Large intestine (tissue), 12 donors: ENCODE measurements at places on chromosomes 13 and 19. TPM values are rescaled to one million over a fixed set of nuclear protein-coding genes. Genes with fewer than 3 reads are reported as not detected.

SIGLEC11 gene
- polyA plus RNA-seq: 23.8 TPM

PCDH9 gene
- polyA plus RNA-seq: 1.8 TPM

HSPB6 gene
- polyA plus RNA-seq: 50.2 TPM

PNKP gene
- 61.2 TPM for polyA plus RNA-seq

CPT1C gene
- 7.4 TPM for polyA plus RNA-seq

FGF22 gene
- polyA plus RNA-seq: 0.24 TPM

APOC4 gene
- polyA plus RNA-seq: not detected

PCDH17 gene
- polyA plus RNA-seq: 8.4 TPM

- no peak for DNase-seq
Observed at GRCh38 chr19:39676004-39676403, 20.3 kb downstream of the LGALS16 start.

DNA sequence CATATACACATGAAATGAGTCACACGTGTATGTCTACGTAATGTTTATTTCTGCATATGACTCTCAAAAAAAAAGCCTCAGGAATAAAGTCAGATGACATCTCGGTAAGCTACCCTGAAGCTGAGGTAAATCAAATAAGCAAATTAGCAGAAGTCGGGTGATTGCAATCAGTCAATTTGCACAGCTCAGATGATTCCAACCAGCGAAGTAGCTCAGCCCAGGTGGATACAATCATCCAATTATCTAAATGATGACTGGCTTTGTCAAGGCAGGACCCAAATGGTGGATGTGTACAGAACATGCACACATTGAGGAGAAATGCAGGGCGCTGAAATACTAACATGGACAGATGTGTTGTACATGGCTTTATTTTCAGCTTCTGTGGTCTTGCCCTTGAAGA, 148.5 kb downstream of the ZNF486 start:
- DNase-seq: no peak

DNA sequence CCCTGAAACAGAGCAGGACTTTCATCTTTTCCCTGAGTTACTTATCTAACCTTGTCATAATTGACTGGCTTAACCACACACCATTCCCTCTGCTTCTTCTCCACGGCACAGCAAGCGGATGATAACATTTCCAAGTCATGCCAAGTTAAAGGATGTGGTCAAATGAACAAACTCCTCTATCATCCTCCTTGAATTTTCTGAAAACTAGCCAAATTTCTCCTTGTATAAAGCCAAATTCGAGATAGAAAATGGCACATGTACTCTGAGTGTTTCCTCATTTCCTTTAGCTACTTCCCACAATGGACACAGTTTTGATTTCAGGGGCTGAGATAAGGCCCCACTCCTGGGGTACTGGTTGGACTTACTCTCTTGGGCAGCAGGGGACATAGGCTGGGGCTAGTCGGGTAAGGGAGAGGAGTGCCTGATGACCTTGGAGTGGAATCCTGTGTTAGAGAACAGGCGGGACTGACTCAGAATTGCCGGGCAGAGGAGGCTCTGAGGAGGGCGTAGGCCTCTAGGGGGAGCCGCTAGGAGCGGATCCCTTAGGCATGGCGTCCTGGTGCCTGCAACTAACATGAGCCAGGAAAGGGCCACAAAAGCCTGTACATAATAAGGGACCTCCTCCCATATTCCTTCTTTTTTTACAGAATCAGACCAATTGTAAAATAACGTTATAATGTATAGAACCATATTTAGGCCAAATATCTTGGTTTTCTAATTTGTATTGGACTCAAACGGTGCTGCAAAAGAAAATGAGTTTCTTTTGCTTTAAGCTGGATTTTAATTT, 20.3 kb upstream of the TMTC4 start:
- peak; percentile 44 for DNase-seq

DNA sequence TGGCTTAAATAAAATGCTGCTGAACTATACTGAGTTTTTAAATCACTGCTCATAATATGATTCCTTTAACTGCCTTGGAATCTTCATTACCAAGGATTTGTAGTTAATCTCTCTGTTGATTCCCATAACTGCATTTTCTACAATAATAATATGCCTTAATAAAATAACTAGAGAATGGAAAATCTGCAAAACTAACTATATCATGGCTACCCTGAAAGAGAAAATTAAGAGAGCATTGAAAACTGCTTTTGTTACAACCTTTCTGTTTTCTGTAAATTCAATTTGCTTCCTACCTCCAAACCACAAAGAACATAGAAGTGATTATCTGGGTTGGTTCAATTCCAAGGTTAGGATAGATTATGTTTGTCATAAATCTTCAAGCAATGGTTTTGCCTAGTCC, 202.8 kb upstream of the ATXN8OS start:
- no peak for DNase-seq

DNA sequence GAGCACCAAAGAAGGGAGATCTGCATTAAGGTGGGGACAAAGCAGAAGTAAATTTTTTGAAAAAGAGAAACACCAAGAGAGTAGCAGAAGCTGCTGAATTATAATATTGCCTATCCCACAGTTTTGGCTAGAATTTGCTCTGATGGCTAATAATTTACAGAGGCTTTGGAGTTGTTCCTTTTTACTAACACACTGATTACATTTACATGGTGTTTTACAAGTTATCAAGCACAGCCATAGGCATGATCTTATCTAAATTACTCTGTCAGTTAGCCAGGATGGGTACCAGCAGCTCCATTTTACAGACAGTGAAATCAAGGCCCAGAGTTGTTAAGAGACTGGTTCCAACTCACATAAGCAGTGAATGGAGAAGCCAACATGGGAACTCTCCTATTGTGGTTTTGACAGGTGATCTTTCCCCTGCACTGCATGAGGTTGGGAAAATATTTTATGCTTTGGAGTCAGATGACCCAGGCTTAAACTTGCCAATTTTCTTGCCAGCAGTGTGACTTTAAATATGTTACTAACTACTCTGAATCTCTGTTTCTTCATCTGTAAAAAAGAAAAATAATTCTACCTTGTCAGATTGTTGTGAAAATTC, 33.5 kb upstream of the ESD start:
- DNase-seq: no peak

DNA sequence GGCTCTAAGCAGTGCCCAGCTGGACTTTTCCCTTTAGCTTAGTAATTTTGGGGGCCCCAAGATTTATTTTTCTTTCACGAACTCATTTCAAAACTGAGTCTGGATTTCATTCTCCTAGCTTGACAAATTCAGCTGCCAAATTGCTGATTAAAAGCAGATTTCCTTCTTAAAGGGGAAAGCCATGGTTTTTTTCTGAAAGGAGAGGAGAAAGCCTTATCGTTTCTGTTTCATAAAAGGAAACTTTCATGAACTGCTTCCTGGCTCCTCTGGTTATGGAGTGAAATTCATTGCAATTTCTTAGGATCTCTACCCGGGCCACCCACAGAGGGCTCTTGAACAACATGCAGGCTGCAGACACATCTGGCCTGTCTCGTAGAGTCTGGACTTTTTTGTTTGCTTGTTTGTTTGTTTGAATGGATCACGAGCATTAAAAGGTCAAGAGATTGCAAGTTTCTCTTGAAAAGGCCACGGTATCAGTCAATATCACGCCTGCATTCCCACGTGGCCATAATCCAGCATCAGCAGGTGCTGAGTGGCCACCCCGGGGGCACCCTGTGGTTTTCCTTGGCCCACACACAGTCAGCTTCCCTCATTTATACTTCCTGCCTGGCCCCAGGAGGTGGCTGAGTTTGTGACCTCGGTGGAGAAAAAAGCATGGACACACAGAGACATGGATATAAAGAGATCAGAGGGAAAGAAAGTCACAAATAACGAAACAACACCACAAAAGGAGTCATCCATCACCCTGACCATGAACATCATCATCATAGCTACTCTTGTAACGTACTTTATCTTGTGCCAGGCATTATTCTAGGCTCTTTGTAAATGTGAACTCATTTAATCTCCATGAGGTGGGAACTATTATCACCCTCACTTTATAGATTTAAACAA, 10.5 kb upstream of the KLK4 start:
- no peak for DNase-seq

GRCh38 chr13:67519356-67519755, 289.2 kb upstream of the PCDH9 start:
- DNase-seq: no peak

DNA sequence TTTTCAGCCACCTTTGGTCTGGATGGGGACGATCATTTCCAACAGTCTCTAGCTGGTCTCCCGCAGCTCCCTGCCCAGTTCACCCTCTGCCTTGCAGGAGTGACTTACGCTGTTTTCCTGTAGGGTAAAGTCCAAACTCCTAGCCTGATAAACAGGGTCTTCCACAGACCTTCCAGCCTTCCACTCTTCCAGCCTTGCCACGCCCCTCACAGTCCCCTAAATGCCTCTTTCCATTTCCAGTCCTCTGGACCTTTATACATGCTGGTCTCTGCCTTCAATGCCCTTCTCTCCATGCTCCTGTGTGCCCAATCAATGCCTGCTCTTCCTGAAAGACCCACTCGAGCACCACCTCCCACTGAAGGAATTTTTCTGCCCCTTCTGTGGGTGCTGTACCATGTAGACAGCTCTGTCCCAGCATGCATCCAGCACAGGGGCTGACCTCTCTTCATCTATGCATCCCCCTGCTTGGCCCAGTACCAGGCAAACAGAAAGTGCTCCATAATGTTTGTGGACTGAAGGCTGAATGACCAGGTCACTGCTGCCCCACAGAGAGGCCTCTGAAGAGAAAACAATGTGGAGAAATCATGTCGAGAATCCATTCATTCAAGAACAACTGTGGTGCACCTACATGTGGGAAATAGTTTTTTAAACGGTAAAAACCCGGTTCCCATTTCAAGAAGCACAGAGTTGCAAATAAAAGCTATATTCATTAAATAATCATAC, 4.6 kb downstream of the ATP7B start:
- peak; percentile 66 for DNase-seq

GRCh38 chr19:32287811-32288227, 57.6 kb upstream of the ZNF507 start:
- DNase-seq: peak; percentile 56

DNA sequence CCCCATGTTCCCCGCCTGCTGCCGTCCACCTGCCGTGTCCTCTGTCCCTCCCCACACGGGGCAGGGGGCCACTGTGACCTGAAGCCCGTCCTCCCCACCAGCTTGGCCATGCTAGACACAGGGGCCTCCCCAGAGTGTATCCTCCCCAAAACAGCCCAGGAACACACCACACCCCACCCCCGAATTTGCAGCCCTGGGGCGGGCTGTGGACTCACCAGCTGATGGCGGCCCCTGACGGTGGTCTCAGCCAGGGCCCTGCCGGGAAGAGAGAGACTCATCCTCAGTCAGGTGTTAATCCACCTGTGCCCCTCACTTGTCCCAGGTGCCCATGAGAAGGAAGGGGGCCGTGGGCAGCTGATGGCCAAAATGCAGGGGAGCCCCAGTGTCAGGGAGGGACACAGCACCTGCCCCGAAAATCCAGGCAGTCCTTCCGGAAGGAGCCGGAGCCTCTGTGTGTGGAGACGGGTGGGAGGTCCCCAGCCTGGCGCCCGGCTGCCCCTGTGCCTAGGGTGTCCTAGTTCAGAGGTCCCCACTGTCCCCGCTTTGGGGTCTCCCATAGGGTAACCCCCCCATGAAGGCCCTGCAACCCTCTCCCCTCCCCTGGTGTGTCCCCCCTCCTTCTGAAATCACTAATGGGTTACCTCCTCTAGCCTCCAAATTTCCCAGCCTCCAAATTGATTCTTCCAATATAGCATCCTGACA, 39.3 kb upstream of the TCF3 start:
- DNase-seq: no peak

- no peak for DNase-seq
Observed at GRCh38 chr19:8573316-8573715, 3.9 kb downstream of the MYO1F start.
